ENCODE measurements at places on chromosomes 16 and 17.

GRCh38 chr16:30082545-30083090 lies 6.8 kb downstream of the PPP4C start:
- no peak for DNase-seq

DNA sequence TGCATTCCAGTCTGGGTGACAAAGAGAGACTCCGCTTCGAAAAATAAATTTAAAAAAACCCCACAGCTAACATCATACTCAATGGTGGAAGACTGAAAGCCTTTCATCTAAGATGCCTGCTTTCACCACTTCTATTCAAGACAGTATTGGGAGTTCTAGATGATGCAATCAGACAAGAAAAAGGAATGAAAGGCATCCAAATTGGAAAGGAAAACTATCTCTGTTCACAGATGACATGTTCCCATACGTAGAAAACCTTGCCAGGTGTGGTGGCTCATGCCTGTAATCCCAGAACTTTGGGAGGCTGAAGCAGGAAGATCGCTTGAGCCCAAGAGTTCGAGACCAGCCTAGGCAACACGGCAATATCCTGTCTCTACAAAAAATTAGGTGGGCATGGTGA lies 31.1 kb downstream of the RANBP10 start:
- DNase-seq, result no peak

GRCh38 chr17:62321451-62321850 lies 58.9 kb upstream of the EFCAB3 start:
- DNase-seq, result no peak

DNA sequence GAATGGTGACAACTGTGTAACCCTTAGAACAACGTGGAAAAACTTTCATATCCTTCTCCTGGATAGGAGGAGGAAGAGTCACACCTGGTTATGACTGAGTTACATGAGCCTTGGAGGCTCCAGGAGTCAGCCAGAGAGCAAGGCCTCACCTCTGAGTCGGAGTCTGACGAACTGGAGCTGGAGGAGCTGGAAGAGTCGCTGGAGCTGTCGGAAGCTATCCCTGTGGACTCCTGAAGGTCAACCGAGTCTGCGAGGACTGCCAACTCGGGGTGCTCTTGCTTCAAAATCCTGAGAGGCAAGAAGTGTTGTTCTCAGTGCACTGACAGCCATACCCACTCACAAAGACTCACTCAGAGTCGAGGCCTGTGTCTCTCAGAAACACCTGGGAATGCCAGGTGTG lies 6.2 kb downstream of the JMJD6 start:
- DNase-seq, result no peak

- no peak for DNase-seq
Observed at GRCh38 chr17:66576473-66576872, 258.4 kb upstream of the CACNG5 start.

- peak; percentile 94 for DNase-seq
Observed at GRCh38 chr17:51166198-51166986, at the start of gene NME2. NME2 (plus strand) TSS chr17:51166411; CDS start chr17:51166831, 420 bp downstream.

DNA sequence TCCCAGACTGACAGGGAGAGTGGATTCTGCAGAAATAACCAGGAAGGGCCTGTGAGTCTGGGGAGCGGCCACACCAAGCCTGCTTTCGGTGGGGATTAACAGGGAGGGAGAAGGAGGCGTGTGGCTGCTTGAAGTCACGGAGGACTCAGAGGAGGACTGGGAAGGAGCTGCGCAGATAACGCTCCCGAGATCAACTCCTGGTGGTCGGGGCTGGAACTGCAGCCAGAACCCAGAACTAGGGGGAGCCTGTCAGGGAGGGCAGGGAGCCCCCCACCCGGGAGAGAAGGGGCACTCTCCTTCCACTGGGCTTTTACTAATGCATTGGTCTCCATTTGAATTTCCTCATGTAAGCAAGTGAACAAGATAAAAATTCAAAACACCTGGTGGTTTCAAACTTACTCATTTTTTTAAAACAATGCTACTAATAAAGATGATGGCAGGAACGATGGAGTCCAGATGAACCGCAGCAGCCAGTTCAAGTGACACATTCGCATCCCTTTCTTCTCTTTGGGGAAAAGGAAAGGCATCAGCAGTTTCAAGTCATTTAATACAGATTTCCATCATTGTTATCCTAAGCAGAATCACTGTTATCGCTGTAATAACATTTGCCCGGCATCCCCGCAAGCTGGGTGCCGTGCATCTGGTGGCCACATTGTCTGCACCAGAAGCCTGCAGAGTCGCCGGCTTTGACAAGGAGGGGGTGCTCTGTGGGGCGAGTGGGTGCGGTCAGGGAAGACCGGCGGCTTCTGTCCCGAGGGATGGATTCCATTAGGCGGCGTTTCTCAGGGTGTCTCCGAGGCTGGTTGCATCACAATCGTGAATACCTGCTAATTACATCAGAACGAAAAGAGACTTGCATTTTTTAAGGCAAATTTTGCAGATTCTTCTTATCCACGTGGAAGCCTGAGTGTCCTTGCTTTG lies 183.0 kb downstream of the FOXL1 start:
- peak; percentile 76 for DNase-seq

DNA sequence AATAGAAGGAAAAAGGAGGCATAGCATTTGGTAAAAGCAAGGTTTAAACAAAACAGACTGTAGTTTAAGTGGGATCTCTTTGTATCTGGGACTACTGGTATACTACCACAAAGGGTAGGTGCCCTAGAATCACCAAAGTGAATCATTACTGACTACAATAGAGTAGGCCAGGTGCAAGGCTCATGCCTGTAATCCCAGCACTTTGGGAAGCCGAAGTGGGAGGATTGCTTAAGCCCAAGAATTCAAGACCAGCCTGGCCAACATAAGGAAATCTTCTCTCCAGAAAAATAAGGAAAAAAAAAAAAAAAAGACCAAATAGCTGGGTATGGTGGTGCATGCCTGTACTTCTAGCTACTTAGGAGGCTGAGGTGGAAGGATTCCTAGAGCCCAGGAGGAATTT lies 60.8 kb upstream of the CORO6 start:
- DNase-seq, result no peak

DNA sequence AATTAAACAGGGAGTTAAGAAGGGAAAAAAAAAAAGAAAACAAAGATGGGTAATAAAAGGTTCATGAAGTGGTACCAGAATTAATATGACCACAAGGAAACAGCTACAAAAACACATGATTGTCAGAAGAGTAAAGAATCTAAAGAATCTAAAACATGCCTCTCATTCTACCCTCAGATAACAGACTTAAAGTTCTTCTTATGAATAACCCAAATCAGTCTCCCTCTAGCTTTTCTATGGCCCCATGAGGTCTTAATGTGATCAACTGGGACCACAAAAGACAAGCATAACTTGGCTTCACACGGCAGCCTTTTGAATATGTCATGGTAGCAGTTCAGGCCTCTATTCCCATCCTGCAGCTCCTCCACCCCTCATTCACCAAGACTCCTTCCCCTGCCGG lies 6.9 kb downstream of the MYH10 start:
- DNase-seq, result peak; percentile 79

DNA sequence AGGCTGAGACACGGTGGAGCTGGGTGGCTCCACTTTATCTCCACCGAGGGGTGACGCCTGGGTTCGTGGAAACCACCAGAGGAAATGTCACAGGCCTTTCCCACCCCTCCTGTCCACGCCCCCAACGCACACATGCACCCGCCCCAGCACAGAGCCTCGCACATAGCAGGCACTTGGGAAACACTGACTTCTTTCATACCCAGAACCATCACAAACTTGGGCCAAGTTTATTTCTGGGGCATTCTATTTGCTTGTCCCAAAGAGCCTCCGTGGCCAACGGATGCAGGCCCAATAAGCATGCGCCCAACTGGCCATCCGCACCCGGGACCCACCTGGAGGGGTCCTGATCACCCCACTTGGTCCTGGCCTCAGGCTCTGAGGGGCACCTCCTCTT lies 3.3 kb downstream of the BCAR1 start:
- DNase-seq, result no peak

- peak; percentile 40 for DNase-seq
Observed at GRCh38 chr17:76911299-76912017, 43.3 kb downstream of the MGAT5B start.

DNA sequence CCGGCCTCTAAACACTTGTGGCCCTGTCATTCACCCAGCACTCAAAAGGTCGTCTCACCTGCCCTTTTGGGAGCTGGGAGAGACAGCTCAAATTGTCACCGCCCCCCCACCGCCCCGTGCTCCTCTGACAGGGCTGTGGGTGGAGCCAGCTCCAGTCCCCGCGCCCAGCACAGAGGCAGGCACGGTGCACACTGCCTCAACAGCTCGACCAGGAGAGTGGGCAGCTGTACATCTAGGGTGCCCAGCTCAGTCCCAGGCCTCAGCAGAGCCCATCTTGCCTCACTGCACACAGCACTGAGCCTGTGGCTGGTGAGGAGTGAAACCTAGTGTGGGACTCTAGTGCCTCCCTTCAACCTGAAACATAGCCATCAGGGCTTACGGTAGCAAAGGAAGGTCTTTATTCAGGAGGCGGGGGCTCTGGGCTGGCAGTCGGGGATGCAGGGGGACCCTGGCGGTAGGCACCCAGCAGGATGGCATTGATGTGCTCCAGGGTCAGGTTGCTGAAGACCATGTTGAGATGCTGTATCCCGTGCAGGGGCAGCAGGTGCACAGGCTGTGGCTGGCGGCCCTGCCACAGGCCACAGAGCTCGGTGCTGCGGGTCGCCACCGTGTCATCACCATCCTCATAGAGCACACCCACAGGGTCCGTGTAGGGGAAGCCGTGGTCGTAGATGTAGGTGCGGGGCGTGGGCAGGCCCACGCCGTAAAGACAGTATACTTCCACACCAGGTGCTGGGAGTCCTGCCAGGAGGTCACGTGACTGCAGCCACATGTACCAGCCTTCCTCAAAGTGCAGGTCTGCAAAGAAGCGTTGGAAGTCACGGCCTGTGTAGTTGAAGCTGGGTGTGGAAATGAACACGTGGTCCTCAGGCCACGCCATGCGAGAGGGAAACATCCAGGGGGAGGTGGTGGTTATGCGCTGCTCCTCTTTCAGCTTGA lies 3.1 kb upstream of the PSMB10 start:
- no peak for DNase-seq

- no peak for DNase-seq
Observed at GRCh38 chr16:3665508-3665907, 11.0 kb downstream of the DNASE1 start.

GRCh38 chr17:13154930-13155329 lies 137.1 kb upstream of the ELAC2 start:
- DNase-seq, result no peak

- peak; percentile 37 for DNase-seq
Observed at GRCh38 chr16:74480150-74481029, 59.1 kb upstream of the CLEC18B start.

DNA sequence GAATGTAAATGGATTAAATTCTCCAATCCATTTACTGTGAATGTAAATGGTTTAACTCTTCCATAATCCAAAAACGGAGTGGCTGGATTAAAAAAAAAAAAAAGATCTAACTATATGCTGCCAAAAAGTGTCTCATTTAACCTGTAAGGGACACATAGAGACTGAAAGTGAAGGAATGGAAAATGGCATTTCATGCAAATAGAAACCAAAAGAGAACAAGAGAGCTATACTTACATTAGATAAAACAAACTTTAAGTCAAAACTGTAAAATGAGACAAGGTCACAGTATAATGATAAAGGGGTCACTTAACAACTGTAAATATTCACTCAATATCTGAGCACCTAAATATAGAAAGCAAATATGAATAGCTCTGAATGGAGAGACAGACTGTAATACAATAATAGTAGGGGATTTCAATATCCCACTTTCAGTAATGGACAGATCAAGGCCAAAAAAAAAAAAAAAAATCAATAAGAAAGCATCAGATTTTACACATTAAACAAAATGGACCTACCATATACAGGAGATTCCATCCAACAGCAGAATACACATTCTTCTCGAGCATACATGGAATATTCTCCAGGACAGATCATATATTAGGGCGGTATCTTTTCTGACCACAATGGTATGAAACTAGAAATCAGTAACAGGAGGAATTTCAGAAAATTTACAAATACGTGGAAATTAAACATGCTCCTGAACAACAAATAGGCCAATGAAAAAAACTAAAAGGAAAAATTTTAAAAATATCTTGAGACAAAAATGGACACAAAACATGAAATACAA lies 36.4 kb downstream of the CDR2 start:
- DNase-seq, result no peak

DNA sequence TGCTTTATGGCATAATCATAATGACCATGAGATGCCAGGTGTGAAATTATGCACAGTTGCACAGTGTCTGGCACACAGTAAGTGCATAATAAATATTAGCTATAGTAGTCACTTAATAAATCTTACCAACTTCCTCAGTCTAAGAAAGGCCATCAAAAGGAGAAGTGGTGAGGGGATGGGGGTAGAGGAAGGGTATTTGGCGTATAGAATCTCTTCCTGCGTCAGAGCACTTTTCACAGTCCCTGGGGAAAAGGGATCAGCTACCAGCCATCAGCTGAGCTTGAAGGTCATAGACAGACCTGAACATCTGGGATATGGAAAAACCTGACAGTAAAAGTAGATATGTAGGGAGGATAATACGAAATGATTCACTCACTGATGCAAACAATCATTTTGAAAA lies 5.8 kb downstream of the CRHR1 start:
- no peak for DNase-seq

- peak; percentile 70 for DNase-seq
Observed at GRCh38 chr17:8056232-8056975, 17.5 kb downstream of the ALOX15B start.

Measured in astrocyte of the hippocampus (primary cell).